ENCODE measurements at places on chromosomes 2 and 18.

- no peak for DNase-seq
Observed at GRCh38 chr2:217693363-217693762, 309.4 kb downstream of the TNS1 start.

DNA sequence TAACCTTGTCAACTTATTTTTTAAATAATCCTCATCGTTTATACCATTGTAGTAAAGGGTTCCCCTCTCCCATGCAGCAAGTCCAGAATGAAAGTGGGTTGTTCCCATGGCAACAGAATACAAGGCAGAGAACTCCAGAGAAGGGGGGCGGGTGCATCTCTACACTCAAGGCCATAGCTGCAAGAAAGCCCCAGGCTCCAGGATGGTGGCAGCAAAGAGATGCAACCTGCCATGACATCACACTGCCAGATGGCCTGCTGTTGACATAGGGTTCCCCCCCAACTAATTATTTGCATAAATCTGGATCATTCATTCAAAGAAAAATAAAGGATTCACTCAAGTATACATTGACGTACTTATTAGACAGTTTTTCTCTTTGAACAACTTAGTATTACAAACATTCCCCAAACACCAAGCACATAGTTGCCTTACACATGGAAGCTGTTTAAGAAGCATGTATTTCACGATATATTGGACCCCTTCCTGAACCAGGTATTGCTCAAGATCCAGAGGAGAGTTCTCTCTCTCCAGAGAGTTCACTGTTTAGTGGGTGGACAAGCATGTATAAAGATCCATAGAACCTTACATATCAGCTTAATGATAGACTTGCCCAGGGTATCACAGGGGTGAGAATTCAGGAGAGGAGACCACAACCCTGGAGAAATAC is 87.4 kb upstream of the KLF7 start:
- no peak for DNase-seq

DNA sequence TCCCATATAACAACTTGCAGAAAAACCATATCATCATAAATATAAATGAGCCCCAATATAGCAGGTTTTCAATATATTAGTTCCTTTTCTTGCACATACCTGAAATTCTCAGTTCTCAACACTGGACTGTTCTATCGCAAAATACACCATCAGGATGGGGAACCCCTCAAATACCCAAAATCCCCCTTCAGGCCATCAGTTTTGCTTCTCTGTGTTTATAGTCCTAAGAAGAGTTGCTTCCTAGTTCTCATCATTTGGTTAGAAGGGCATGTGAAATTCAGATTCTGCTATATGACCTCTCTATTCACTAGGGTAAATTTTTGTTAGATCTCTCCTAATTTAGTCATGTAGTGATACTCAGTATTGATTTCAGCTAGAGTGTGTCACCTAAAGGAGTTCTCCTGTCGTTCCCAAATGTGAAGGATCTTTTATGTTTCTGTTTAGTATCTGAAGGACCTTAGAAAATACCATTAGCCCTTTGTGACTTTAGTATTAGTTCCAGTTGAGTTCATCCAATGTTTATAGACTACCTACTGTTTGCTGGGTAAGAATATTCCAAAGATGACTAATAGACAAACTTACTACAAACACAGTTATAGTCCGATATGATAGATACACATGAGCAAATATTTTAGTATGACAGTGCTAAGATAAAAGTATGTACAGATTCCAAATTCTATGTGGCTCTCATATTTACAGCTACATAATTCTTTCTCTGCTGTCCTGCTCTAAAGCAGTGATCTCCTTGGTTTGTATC is 115.8 kb downstream of the TTC27 start:
- no peak for DNase-seq

DNA sequence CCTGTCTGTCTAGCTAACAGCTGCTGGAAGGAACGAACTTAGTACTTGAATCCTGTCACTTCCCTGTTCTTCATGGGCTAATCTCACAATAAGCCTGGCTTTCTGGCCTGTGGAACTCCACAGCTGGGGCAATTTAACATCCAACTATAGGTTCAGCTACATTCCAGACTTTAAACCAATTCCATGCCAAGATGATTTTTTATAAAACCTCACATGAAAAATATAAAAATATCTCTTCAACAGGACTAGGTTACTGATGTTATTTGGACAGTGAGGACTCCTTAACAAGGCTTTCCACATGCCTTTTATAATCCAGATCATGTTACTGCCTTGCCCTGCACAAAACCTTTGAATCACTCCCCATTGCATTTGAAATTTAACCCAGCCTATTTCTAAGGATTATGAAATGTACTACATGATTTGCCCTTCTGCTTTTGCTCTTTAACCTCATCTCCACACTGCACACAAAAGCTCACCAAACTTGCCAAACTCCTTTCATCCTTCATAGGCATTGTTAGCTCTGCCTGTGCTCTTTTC is 863.2 kb upstream of the CHAC2 start:
- DNase-seq = no peak

DNA sequence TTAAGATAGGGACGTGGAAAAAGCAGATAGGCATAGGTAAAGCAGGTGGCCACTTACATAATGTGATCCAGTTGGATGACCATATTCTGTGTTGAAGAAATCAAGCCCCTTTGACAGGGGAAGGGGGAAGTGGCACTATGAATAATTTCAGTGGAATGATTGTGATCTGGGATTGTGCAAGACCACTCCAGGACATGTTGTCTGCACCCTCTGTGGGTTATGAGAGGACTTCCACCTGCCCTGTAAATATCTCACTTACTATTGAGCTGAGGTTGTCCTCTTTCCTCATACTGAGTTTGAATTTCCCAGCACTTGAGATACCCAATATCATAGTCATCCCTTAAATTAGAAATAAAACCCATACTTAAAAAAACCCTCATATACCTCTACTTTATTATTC is 220.7 kb downstream of the IRS1 start:
- DNase-seq = no peak

DNA sequence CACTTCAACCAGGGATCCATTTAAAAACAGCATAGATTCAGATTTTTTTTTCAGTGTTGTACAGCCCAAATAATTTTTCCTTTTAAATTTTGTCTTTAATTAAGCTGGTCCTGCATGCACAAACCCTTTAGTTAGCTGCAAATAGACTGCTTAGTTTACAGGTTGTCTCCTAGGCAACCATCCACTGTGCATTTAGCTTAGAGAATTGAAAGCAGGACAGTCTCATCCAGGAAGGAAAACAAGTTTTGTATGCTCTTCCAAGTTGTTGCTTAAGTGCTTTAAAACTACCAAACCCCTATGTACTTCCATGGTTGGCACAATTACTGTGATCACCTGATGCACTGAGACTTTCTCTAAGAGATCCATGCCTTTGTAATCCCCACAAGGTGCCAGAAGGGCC is at the start of gene MAP3K19:
Gene MAP3K19, minus strand, starts transcription at position 148 of the 400 bp plus-strand sequence. CDS start 22,800 bp downstream, outside the sequence.
- DNase-seq = no peak

DNA sequence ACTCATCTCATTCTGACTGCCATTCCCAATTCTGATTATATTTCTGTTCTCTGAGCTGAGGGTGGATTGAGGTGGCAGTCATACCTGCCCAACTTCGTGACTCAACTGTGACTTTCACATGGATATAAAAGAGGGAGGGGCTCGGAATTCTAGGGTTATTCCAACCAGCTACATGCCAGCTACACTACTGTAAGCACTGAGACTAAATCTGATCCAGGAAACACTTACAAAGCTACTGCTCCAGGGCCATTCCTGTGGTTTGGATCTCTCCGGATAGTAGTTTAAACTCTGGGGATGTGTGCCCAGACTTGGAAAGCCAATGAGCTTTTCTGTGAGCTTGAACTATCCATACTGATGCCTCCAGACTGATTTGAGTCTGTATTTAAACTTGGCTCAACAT is 7.9 kb downstream of the MAP2 start:
- no peak for DNase-seq

GRCh38 chr2:11027195-11027594 is 115.5 kb downstream of the KCNF1 start:
- DNase-seq = no peak

GRCh38 chr2:3283206-3283605 is 94.4 kb downstream of the EIPR1 start:
- no peak for DNase-seq

DNA sequence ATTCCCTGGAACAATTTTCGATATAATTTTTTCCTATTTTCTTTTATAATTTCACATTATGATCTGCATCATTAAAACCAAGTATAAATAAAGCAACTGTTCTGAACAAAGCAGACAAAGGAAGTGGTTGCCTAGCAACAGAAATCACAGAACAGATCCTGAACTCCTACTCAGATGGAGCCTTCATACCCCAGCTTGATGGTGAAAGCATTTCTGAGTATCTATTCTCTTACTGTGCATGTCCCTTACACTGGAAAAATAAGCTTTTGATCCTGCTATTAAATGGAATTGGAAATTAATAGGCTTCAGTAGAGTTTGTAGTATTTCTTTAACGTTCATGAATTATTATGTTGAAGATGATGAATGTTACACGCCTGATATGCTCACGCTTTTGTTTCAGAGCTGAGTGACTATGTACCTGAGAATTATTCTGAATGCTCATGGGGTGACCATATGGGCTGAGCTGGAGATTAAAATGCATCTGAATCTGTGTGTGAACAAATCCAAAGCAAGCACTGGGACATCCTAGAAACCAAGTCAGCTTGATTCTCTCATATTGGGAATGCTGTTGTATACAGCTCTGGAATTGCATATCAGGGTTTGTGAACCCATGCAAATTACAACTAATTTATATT is 254.0 kb downstream of the KCNJ3 start:
- no peak for DNase-seq

DNA sequence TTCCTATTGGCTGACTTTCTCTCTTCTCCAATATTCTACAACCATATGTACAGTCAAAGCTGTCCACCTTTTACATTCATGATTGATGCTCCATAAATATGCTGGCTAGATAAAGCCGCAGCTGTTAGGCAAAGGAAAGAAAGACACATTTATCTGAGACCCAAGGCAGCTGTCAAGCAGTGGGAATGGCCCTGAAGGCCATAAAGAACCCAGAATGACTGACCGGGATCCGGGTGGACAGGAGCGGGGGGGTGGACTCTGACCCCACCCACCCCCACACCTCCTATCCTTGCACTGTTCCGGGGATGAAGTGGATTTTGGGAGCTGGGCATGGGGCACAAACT is 116.4 kb downstream of the RTP5 start:
- DNase-seq = no peak

DNA sequence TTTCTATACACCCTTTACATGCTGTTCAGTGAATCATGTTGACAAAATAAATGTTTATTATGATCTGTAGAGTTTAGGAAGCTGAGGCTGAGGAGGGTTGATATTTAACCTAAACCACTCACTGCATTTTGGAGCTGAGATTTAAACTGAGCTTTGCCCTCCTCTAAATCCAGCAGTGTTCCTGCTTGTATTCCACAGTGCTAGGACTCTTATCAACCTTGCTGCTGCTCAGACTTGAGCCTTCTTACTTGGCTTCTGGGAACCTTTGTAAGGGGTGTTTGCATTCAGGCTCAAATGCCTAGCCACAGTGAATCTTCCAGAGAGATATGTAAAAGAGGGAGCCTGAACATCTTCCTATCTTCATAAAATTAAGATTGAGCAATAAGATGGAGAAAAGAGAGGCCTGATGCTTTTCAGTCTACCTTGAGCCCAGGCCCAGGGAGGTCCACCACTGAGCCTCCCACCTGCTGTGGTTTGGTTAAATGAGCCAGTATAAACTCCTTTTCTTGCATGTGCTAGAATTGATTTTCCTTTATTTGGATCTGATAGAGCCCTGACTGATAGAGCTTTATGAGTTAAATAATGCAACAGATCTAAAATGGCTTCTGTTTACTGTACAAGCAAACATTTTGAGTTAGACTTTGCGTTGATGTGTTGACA is 149.7 kb downstream of the GULP1 start:
- no peak for DNase-seq

- DNase-seq = no peak
Observed at GRCh38 chr2:23756593-23757292, 170.2 kb downstream of the ATAD2B start.

GRCh38 chr2:40032650-40033319 is 253.7 kb upstream of the THUMPD2 start:
- no peak for DNase-seq

DNA sequence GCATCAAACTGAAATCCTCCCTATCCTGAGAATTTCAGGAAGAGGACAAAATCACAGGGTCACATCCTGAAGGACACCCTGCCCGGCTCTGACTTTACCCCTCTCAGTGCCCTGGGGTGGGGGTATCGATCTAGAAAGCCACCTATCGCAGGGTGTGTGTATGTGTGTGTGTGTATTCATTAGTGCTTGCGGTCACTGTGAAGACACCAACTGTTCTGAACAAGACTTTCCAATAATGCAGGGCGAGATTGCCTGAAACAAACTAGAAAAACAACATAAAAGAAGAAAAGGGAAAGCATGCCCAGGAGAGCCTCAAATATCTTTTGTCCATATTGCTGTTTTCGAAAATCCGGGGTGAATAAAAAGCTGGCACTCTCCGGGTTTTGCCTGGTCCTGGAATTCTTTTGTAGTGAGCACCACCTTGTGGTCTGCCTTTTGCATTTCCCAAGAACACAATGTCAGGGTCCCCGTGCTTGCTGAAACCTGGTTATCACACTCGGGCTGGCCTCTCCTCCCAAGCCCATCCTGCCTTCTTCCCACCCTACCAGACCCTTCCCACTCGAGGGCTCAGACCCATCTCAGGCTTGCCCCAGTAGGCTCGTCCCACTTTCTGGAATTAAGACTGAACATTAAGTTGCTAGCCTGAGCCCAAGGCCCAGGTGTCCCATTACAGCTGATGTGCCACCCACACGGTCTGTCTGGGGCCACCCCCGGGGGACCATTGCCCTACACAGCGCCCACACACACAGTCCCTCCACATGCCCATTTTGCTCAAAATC is 25.0 kb upstream of the COPS8 start:
- DNase-seq = no peak

- DNase-seq = no peak
Observed at GRCh38 chr18:44899832-44900231, 219.1 kb downstream of the SETBP1 start.

- no peak for DNase-seq
Observed at GRCh38 chr2:65358678-65359400, 73.6 kb downstream of the SPRED2 start.

GRCh38 chr2:222686086-222686750 is 14.8 kb downstream of the MOGAT1 start:
- no peak for DNase-seq

DNA sequence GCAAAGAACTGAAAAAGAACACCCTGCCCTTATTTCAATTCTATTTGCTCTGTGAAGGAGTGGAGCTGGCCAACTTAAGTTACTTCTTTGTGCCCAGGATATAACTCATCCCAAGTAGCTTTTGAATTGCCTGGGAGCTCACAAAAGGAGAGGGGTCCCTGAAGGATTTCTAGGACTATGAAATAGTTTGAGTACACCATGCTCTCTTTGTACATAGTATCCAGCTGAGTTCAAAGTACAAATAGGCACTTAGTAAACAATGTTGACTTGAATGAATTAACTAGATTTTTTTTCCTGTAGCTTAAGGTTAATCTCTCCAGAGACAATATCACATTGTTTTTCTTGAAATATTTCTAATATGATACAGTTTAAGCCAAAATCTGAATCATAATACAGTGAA is 47.7 kb downstream of the ZC3H15 start:
- DNase-seq = no peak

All from stimulated activated CD8-positive, alpha-beta memory T cell treated with anti-CD3 and anti-CD28 coated beads, Interleukin-4, amount 100 ng/mL, for 24 hours (primary cell).